ENCODE measurements at places on chromosomes 7 and 10. TPM values are rescaled to one million over a fixed set of nuclear protein-coding genes. Genes with fewer than 3 reads are reported as not detected.

TAS2R5 gene
- total RNA-seq, result 0.77 TPM

- DNase-seq, result no peak
Measured at GRCh38 chr7:101829821-101830220, 12.4 kb downstream of the CUX1 start.

DNA sequence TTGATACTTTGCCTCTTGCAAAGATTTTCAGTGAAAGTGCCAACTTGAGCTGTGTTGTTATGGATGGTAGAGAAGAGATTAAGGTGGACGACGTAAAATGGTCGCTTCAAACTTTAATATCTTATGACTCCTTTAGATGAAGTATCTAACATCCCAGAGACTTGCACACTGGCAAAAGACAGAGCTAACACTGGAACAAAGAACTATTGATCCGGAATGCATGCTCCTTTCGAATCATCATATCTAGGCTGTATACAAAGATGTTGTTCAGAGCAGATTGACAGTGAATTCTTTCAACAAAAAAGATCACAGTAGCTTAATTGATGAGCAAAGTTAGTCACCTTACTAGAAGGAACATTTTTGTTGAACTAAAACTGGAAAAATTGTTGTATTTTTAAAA is 592.7 kb downstream of the NXPH1 start:
- no peak for DNase-seq

DNA sequence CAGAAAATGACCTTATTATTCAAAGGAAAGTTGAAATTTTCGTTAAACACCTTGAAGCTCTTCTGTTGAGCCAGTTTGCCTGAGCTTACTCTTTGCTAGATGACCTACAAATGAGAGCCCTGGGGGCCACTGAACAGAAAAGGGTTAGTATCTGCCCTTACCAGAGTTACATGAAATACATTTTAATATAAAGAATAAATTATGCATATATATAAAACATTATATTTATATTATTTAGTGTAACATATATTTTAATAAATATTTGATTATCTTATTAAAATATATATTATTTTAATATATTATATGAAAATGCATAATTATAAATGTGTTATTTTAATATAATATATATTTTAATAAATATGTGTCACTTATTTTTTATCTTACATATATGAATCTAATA is 628.4 kb upstream of the TPK1 start:
- DNase-seq, result no peak

GRCh38 chr7:94237417-94237816 is 157.3 kb upstream of the COL1A2 start:
- DNase-seq, result no peak

DNA sequence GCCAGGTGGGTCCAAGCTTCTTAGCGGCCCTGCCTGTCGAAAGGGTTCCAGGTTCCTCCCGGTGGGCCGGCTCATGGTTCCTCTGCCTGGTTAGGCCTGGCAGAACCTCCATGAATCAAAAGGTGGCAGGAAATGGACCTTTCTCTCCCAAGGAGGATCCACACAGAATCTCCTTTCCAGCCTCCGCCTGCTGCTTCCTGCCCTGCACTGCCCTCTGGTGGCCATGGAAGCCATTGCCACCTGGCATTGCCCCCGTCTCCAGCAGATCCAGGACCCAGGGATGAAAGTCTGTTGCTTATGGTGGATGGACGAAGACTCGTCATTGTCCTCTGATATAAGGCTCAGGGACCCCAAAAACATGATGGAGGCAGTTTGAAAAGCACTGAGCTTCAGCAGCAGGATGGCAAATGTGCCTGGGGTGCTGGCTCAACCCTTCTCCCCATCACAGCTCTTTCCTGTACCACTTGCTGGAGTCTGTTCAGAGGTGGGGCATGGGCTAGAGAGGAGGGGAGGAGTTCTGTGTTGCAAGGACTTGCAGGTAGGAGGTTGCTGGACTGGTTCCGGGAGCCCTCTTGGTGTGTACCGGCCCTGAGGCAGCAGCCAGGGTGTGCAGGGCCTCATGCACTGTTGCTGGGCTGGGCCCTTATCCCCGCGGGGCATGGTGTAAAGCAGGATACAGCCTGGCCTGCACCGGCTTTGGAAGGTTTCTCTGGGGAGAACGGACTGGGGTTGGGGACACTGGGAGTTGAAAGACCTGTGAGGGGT is 11.3 kb upstream of the INMT start:
- DNase-seq, result peak; percentile 62

DNA sequence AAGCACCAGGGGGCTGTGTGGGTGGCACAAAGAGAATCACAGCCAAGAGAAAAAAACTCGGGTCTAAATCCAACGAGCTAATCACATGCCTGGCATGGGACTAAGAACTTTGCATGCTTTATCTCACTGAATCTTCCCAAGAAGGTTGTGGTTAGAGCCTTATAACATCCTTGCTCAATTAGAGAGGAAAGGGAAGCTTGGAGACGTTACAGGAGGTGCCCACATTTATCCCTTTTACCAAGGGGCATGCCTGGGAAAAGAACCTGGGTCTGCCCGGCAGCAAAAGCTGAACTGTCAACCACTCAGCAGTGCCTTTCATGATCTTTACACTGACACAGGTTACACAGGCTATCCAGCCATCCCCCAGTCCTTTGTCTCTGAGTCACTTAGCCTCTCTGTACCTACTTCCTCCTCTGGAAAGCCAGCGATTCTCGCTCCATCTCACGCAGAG is 190.1 kb downstream of the PRPF18 start:
- no peak for DNase-seq
